Activated naive CD4-positive, alpha-beta T cell (primary cell): ENCODE measurements at places on chromosomes 1 and 21.
A peak's percentile ranks its signal among the peaks of the same experiment; 100 is the strongest.

DNA sequence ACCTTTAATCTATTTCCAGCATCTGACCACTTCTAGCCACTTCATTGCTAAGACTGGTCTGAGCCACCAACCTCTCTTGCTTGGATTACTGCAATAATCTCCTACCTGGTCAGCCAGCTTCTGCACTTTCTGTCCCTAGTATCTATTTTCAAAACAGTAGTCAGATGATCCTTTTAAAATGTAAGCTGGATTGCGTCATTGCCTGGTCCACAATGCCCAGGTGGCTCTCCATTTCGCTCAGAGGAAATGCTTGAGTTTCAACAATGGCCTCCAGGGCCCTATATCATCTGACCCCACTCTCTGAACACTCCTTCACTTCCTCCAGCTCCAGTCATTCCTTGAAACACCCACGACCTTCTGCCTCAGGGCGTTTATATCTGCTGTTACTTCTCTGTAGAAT, 2.3 kb downstream of the FYB2 start:
- no peak for DNase-seq

GRCh38 chr1:82399093-82399492, 598.4 kb downstream of the ADGRL2 start:
- DNase-seq = no peak

DNA sequence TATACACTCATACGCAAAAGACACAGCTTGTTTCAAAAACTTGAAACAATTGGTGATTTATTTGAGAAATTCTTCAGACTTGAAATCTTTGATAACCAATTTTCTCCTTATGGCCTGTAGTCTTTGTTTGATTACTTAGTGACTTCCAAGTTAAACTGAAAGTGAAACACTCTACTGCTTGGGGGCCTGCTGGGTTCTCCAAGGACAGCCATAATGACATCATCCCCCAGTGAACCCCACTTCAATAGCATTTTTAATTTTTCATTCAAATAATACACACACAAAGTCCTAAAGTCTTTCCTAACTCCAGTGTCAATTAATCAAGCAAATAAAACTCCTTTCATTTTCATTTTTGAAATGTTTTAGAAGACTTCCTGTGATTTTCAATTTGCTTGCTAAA, 59.2 kb downstream of the KRTAP19-8 start:
- DNase-seq = no peak

DNA sequence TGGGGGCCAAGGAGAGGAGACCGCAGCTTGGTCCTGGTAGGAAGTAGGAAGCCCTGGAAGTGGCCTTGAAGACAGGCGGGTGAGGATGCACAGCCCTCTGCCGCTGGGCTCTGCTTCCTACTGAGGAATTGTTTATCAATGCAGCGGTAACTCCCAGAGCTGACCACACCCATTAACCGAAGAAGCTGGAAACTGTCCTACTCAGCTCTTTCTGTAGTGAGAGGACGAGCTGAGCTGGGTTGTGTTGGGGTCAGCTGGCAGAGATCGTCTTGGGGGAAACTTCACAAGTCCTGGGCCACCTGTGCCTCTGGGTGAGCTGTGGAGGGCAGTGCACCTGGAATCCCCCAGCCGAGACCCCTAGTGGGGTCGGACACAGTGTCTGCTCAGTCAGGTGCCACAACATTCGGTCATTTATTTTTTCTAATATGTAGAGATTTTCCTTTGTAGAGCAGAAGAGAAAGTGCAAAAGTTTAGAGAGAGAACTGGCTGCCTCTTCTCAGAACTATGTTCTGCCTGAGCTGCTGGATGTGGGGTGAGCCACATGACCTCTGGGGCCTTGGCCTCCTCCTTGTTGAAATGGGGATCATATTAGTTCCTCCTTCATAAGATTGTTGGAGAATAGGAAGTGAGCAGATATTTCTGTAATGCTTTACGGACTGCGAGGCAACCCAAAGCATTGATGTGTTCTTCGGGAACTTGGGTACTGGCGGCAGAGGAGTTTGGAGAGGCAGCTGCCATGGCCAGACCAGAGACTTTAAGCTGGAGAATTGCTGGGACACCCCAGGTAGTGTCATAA, 3.6 kb downstream of the NECAP2 start:
- no peak for DNase-seq

- no peak for DNase-seq
Measured at GRCh38 chr1:5448486-5448885, 543.7 kb downstream of the NPHP4 start.

- no peak for DNase-seq
Measured at GRCh38 chr1:30789388-30790255, 32.0 kb upstream of the LAPTM5 start.

GRCh38 chr1:95084317-95085176, 11.8 kb upstream of the ALG14 start:
- no peak for DNase-seq

- DNase-seq = no peak
Measured at GRCh38 chr1:246001837-246002230, 505.2 kb downstream of the SMYD3 start.

DNA sequence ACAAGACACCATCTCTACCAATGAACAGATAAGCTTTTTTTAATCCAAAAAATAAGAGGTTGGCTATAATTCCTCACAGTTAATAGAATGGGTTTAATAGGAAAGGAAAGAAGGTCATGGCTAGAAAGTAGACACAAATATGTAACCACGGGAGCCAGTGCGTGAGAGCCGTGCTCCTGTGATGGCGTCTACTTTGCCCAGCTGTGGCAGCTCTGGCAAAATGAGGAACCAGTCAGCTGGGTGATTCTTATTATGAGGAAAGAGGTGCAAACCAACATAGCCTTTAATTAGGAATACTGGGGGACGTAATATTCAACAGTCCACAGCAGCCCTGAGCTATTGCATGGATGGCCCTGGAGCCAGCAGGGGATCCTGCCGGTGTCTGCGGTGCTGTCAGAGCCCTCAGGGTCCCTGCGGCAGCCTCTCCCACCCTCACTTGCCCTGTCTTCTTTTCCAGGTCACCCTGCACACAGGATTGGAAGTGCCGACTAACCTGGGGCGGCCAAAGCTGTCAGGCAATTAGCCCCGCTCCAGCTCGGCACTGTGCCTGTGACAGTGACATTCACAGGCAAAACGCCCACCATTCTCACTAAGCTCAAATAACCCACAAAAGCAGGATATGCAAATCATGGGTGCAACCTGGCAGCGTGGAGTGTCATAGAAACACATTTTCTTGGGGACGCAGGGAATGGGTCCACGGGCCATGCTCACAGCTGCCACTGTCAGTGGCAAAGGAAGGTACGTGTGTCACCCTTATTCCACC, 25.9 kb upstream of the GNPAT start:
- DNase-seq = no peak

- DNase-seq = no peak
Measured at GRCh38 chr1:169250022-169250421, 117.6 kb downstream of the NME7 start.

- DNase-seq = no peak
Measured at GRCh38 chr1:66788231-66788939, 12.7 kb downstream of the INSL5 start.

- no peak for DNase-seq
Measured at GRCh38 chr1:65992165-65992821, 199.6 kb downstream of the PDE4B start.

DNA sequence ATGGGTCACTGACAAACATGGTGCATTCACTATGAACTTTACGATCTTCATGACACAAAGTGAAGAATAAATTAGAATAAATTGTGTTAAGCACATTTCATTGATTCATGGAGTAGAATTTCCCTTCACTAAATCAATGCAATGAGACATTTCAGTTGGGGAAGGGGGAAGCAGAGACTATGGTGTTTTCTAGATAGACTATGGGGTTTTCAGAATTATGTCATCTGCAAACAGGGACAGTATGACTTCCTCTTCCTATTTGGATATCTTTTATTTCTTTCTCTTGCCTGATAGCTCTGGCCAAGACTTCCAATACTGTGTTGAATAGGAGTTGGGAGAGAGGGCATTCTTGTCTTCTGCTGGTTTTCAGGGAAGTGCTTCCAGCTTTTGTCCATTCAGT, 80.0 kb upstream of the C1orf105 start:
- DNase-seq = no peak

GRCh38 chr1:97190326-97190725, 468.7 kb downstream of the PTBP2 start:
- DNase-seq = no peak

DNA sequence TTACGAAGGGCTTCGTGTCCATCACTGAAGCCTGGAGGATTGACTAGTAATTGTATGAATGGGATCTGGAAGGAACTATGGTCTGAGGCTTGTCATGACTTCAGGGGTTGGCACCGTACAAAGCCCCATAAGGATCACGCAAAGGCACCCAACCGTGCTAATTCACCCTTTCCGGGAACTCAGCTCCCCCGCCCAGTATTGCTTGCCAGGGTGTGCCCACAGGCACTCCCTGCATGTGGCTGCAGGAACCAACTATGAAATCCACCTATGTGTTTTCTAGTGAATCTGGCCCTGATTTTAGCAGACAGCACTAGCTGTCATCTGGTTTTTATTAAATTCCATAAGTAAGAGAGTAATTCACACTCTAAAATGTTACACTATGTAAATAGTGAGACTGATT, 139.2 kb downstream of the TM2D1 start:
- no peak for DNase-seq

DNA sequence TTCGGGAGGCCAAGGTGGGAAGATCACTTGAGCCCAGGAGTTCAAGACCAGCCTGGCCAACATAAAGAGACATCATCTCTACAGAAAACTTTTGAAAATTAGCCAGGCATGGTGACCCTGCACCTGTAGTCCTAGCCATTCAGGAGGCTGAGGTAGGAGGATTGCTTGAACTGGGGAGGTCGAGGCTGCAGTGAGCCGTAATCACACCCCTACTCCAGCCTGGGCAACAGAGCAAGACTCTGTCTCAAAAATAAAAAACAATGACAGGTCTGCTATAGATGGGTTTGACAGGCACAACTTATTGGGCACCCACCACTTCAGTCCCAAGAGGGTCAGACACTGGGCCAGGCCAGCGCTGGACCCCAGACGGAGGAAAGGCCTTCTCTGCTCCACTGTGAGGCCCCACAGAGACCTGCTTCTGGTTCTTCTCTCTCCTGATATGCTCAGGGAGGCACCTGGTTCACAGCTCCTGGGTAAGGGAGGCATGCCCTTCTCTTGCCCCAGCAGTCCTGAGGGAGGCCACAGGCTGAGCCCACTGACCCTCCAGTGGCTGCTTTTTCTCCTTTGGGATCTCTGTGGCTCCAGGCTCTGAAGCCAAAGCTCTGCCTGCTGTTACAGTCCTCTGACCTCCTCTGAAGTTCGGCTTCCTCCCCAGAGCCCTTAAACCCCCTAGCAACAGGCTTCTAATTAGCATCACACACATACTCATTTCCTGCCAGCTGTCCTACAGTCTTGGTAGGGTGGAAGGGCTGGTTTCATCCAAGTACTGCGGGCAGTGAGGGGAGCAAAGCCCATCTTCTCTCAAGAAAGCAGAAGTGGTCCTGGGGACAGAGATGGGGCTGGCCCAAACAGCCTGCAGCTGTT, 14.4 kb downstream of the S100A16 start:
- DNase-seq = no peak

GRCh38 chr1:235074523-235075047, 54.1 kb downstream of the TOMM20 start:
- DNase-seq = no peak

- DNase-seq = no peak
Measured at GRCh38 chr1:158037866-158038359, 44.5 kb downstream of the KIRREL1 start.

- DNase-seq = no peak
Measured at GRCh38 chr1:39677645-39678044, 5.7 kb upstream of the NT5C1A start.

- no peak for DNase-seq
Measured at GRCh38 chr1:81802707-81803430, 2.1 kb downstream of the ADGRL2 start.

DNA sequence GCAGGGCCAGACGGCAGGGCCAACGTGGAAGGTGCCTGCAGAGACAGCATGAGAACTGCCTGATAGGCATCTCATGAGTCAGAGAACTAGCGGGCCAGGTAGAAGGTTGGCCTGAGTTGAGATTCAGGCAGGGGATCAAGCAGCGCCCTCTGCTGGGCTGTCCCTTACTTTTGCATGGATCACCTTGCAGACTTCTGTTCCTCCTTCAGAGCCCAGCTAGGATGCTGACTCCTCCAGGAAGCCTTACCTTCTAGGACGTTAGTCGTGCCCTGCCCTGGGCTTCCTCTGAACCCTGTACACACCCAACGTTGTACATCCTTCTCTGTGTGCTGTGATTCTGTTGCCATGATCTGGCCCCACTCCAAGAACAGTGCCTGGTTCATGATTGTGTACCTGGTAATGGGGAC, 231.3 kb upstream of the VAMP3 start:
- DNase-seq = no peak

- no peak for DNase-seq
Measured at GRCh38 chr21:44298301-44298700, 1.6 kb upstream of the PFKL start.

- DNase-seq = peak; percentile 47
Measured at GRCh38 chr21:45292399-45293219, 4.9 kb upstream of the POFUT2 start.

GRCh38 chr21:30713766-30714165, 4.8 kb downstream of the KRTAP21-3 start:
- DNase-seq = no peak

DNA sequence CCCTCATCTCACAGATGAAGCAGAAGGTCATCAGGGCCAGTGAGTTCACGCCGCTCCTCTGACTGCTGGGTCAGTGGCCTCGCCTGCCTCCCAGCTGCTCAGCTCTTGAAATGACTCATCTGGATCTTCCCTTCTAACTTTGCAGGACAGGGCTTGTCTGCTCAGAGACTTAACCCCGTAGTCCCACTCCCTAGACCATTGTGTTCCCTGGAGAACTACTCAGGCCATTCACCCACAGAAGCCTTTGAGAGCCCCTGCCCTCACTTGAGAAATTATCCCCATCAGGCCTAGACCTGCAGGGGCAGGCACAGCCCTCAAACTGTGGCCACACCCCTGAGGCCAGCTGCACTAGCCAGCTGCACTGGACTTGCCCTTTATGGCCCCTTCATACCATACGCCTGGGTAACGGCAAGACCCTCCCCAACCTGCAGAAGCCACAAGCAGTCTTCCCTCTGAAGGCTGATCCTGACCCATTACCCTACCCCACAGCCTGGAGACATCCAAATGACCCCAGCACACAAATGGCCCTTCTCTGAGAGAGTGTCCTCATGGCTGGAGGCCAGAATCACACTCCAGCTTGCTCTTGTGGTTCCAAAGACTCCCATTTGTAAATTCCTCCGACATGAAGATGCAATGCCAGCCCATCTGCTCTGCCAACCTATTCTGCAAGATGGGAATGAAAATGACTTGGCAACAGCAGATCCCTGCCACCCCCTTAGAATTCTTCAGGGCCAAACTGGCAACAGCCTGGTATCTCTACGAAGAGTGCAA, 33.2 kb downstream of the RCSD1 start:
- no peak for DNase-seq

DNA sequence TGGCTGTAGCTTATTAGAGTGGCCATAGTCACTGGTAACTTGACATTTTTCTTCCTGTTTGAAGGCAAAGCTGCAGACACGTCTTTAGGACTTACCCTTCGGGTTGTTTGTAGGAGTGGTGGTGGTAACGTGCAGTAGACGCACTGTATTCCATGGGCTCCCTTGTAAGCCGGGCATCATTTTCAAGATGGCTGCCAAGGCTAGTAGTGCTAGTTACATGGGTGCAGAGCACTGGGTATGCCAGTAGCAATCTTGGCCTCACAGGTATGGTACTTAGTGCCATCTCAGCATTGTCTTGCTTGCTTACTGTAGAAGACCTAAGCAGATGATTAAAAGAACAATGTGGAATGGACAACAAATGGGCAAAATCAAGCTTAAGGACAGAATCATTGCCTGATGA, 1.9 kb downstream of the YBX1 start:
- no peak for DNase-seq

- no peak for DNase-seq
Measured at GRCh38 chr1:98981917-98982513, 22.6 kb downstream of the PLPPR5 start.

- no peak for DNase-seq
Measured at GRCh38 chr1:35115459-35116383, 36.5 kb downstream of the ZMYM1 start.
